Stimulated activated CD4-positive, alpha-beta T cell treated with anti-CD3 and anti-CD28 coated beads, TNF-alpha, amount 100 ng/mL, for 1 hour (primary cell): ENCODE measurements at places on chromosomes 7 and 10.
A peak's percentile ranks its signal among the peaks of the same experiment; 100 is the strongest.

DNA sequence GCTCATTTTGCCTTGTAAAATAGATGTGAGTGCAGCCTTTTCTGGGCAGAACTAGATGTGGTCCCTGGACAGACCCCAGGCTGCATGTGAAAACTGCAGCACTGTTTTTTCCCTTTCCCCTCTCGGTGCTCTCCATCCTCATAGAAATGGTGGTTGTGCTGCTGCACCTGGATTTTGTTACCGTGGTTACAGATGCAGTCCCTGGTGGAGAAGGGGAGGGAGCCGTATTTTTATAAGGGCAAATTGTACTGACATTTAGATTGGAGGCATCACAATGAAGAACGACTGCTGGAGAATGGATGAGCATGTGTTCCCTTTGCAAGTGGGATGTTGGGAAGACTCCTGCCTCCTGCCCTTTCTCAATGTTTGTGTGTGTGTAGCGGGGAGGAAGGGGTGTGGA lies 469.9 kb downstream of the CCSER2 start:
- DNase-seq = no peak

GRCh38 chr10:85946713-85947326 lies 419.8 kb downstream of the GRID1 start:
- DNase-seq = no peak

DNA sequence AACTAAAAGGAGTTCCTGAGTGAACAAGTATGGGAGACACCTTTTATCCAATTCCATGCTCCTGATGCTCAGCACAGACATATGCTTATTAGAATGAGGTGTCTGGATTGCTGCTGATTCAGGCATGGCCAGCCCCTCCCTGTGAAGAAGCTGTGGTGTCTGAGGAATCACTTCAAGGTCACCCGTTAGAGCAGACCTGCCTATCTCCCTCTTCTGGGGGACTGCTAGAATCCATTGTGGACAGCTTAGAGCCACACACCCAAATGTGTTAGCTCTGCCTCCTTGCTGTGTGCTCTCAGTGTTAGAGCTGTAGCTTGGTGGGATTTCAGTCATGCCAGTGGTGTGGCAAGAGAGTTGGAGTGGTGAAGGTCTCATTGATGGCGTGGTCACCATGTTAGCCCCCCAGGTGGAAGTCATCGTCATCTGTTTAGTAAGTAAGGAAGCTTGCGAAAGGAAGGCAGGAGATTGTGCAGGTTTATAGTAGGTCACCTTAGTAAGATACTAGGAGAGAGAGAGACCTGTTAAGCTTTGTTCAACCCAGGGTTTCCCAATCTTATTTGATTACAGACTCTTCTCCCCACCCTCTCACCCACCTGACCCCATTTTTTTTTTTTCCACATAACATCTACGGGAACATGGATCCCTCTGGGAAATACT lies 12.8 kb downstream of the PRXL2A start:
- no peak for DNase-seq

DNA sequence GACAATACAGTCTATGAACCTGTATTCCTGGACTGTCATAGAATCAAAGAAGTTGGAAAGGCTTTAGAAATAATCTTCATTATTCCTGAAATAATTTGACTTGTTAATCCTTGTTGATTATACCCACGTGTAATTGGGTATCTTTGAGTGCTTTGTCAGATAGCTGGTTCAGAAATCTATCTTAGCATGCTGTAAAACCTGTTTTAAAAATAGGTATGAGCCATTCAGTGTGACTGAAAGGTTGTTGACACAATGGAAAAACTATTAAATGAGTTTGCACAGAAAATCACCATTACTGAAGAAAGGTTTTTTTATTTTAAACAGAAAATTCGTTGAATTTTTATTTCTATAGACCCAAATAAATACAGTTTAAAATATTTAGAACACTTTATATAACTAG lies 38.7 kb downstream of the PHTF2 start:
- no peak for DNase-seq

GRCh38 chr7:128053023-128053422 lies 21.8 kb upstream of the LRRC4 start:
- DNase-seq = no peak

GRCh38 chr10:84412482-84412881 lies 84.1 kb downstream of the CCSER2 start:
- DNase-seq = no peak

- DNase-seq = no peak
Measured at GRCh38 chr10:59098387-59098786, 78.1 kb upstream of the PHYHIPL start.

GRCh38 chr7:56199639-56200038 lies 83.4 kb upstream of the NUPR2 start:
- DNase-seq = no peak

- peak; percentile 10 for DNase-seq
Measured at GRCh38 chr7:33903791-33904680, 1.3 kb upstream of the BMPER start.

- DNase-seq = no peak
Measured at GRCh38 chr7:139431459-139431858, 52.0 kb downstream of the KLRG2 start.

DNA sequence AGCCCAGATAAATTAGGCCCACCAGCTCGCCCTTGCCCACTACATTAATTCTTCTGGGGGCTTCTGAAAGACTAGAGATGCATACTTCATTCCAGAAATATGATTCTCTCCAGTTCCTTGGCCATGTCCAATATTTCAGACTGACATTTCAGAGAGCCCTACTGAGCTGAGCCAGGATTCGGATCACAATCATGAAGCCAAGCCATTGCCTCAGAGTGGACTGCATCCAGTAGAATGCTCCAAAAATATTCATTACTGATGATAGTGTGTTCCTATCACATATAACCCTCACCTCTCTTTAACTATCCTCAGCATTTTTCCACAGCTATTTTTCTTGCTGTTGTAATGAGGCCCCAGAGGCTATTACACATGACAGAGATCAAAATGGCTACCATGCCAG lies 38.7 kb downstream of the ARMH3 start:
- DNase-seq = no peak

DNA sequence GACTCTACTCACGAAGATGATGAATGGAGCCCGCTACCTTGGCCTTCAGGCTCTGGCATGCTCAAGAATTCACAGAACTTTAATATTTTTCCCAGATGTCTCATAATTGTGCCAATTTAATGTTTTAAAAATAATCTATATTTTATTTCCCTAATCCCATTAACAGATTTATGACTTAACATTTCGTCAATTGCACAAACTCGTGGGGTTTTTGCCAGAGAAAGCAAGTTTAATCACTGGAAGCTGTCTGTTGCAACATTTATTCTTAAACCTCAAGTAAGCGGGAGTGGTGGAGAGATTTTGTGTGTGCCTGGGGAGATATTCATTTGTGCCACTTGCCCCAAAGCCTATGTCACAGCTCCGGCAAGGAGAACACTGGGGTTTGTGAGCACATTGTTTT lies 117.9 kb downstream of the TEX36 start:
- DNase-seq = no peak
